Esophagus muscularis mucosa (tissue), 4 donors: ENCODE measurements at places on chromosomes 16 and 17.
A peak's percentile ranks its signal among the peaks of the same experiment; 100 is the strongest.

DNA sequence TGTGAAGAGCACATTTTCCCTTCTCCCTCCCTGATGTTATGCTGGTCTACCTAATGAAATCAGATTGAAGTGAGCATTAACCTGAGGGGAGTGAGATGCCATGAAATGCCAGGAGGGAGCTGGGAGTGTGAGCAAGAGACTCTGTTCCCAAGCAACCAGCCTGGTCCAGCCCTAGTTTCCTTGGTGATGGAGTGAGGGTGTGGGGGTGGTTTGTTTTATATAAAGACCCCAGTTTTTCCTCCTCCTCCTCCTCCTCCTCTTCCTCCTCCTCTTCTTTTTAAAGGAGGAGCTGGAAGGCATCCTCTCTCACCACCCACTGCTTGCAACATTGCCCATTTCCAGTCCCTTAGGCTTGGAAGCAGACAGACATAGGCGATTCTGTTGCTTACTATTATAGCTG, 97.1 kb downstream of the DNAH3 start:
- no peak overlapping the region for H3K27ac ChIP-seq
- no peak overlapping the region for H3K4me3 ChIP-seq
- no peaks in the 10 kb centered on the region for H3K36me3 ChIP-seq
- H3K4me1 ChIP-seq, result no peaks in the 10 kb centered on the region
- DNase-seq, result no peak
- H3K27me3 ChIP-seq, result no peaks in the 10 kb centered on the region

DNA sequence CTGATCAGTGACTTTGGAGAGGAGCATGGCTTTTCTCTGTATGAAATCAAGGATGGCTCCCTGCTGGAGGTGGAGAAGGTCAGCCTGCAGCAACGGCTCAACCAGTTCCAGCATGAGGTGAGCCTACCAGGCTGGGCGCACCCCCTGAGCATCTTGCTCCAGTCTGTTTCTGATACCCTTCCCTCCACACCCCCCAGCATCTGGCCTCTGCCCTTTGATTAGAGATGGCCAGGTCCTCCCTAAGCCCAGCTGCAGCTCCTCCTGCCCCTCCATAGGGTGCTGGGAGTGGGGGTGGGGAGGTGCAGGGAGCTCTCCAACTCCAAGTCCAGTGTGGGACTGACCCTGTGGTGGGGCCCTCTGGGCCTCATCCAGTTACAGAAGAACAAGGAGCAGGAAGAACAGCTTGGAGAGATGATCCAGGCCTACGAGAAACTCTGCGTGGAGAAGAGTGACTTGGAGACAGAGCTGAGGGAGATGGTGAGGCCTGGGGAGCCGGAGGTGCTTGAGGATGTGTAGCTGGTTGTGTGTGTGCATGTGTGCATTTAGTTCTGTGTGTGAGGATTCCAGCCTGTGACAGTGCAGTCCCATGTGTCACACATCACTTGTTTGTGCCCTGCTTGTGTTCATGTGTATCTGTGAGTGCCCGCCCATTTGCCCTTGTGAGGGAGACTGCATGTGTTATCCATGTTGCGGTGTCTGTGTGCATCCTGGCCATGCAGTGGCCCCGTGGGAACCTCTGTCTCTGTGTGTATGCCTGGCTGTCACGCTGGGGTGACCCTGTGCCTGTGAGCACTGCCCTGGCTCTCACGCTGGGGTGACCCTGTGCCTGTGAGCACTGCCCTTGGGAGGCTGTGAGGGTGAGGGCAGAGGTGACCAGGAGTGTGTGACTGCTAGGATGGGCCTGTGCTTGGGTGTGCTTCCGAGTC, 3.0 kb downstream of the TBKBP1 start:
- H3K36me3 ChIP-seq, result peaks cover 36% of the 10 kb centered on the region
- peak overlapping the region; percentile 90 for H3K4me3 ChIP-seq
- peaks cover 29% of the 10 kb centered on the region for H3K4me1 ChIP-seq
- no peak overlapping the region for H3K27ac ChIP-seq
- H3K27me3 ChIP-seq, result no peaks in the 10 kb centered on the region

GRCh38 chr17:49219987-49220386, 9.5 kb downstream of the ABI3 start:
- H3K36me3 ChIP-seq, result peaks cover 4% of the 10 kb centered on the region
- no peak for DNase-seq
- H3K4me1 ChIP-seq, result peaks cover 52% of the 10 kb centered on the region
- H3K27me3 ChIP-seq, result peaks cover 14% of the 10 kb centered on the region
- no peak overlapping the region for H3K27ac ChIP-seq

DNA sequence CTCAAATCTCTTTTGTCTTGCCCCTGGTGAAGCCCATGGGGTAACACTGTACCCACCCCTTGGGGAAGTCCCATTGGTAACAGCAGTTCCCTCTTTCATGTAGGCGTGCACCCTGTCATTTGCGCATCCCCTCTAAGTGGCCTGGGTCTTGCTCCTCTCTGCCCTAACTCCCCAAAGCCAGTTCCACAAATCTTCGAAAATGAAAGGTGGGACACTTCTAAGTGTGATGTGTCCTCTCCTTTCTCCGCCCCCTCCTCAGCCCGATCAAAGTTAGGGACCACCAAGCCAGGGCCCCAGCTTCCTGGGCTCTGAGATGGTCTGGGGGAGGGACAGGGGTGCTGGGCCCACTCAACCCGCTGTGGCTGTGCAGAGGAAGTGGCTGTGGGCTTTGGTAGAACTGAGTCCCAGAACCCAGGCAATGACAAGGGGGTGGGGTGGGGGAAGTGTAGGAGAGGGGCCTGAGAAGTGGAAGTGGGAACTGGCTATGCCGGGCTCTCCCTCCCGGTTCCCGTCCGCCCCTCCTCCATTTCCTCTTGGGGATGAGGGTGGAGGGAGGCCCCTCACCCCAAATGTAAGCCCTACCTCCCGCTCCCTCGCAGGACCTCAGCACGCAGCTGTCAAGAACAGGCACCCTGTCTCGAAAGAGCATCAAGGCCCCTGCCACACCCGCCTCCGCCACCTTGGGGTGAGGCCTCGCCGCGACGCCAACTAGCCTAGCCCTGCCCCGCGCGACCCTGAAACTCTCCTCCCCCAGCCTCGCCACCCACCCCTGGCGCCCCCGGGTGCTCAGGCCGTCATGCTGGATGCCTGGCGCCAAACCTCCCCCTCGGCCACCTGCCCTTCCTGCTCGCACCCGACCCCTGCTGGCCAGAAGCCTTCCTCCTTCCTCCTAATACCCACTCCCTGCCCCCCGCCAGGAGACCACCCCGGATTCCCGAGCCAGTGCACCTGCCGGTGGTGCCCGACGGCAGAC, 8.7 kb downstream of the ABI3 start:
- H3K36me3 ChIP-seq, result peaks cover 4% of the 10 kb centered on the region
- no peak overlapping the region for H3K27ac ChIP-seq
- no peak for DNase-seq
- H3K27me3 ChIP-seq, result peaks cover 66% of the 10 kb centered on the region
- H3K4me1 ChIP-seq, result peaks cover 40% of the 10 kb centered on the region
